ENCODE measurements at places on chromosomes 4 and X.
A peak's percentile ranks its signal among the peaks of the same experiment; 100 is the strongest.

DNA sequence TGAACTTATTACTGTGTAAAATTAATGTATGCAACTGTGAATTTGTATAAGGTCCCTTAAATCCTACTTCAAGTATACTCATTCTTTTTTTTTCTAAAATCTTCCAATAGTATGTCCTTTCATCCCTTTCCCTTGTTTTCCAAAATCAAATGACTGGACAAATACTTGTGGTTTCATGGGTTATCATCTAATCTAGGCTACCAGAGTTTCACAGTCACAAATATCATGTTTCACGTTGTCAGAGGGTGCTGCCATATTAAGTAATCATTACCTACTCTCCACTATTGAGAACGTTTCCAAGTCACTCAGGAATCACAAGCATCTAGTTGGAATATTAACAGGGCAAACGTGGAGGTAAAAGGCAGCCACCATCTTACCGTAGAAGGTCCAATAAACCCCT, 1235.0 kb upstream of the TENM3 start:
- no peak for DNase-seq

DNA sequence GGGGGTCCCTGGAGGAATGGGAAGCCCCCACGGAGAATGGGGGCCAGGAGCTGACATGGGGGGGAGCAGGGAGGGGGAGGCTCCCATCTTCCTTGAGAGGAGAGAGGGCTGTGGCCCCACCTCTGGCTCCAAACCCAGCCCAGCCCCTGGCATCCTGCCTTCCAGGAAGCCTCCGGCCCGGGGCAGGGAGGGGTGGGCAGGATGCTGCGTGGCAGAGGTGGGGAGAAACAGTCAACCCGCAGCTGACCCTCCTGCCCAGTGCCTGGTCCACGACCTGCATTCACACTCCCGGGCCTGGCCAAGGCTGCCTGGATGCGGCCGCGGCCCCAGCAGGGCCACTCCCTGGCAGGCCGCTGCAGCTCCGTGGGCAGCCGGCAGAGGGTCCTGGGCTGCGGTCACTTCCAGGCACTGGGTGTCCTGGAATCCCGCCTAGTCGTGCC, 39.0 kb downstream of the CPLX1 start:
- peak; percentile 65 for DNase-seq

DNA sequence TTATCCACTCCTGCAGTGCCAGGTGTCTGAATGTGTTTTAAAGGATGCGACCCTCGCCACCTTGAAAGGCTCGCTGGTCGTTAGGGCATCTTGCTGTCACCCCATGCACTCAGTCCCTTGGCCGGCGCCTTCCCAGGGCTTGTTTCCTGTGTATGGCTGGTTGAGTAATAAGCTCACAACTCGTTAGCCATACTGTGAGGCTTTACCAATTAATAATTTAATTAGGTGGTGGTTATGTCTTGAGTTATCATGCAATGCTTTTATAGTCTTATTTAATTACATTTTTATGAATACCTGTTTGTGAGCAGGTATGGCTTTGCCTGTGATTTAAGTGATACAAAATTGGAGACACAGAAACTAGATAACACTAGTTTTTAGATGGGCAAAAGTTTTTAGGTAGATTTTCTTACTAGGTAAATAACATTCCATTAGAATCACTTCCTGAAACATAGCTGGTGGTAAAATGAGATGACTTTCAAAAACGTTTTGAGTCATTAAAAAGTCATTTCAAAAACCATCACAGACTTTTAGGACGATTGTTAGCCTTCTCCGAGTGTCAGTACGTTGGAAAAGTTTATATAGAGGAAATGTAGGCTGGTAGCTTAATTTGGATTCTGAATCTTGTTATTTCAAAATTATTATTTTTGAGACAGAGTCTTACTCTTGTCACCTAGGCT, 18.2 kb downstream of the PTTG2 start:
- DNase-seq = no peak

DNA sequence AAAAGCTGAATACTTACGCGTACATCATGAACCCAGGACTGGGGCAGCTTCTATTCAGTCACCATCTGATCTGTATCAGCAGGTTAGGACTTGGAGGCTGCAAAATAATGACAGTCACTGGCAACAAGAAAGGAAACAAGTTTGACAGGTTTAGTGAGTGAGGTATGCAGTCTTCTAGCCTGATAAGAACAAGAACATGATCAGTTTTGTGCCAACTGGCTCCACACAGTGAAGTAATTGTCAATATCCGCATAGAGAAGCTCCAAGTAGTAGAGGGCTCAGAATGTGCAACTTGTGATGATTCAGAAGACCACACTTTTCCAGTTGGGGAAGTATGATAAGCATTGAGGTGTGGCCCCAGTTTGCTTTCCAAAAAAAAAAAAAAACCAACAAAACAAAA, at the start of gene TMPRSS11F:
Gene TMPRSS11F (minus strand): TSS at position 77 of the 400 bp plus-strand sequence. CDS start 49 bp downstream, at position 28.
- DNase-seq = no peak

- no peak for DNase-seq
Observed at GRCh38 chrX:135512508-135513129, 7.8 kb upstream of the INTS6L start.

DNA sequence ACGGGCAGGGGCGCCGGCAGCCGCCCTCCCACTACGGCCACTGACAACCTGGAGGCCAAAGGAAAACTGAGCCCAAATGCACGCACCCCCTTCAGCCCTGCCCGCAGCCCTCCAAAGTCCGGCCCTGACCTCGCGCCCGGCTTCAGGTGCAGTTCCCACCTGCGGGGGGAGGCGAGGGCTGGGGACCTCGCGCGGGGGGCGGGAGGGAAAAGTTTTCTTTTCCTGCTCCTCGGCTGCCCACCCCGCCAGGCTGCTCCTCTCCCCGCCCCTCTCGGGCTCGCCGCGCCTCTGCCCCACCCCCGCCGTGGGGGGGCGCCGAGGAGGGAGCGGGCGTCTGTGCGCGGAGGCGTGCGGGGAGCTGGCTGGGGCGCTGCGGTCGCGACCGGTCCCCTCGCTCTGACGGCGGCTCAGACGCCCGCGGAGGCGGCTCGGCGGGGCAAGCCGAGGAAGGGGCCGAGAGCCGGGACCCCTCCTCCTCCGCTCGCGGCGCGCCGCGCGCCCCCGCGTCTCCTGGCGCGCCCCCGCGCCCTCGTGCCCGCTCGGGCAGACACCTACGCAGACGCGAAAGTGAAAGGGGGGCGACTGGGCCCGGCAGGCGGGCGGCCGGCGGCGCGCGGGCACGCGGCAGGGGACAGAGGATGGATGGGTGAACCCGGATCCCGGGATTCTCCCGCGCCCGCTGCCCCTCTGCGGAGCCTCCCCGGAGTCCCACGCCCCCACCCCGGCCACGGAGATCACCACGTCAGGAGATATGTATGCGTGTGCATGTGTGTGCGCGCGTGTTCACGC, 3.1 kb upstream of the NR3C2 start:
- peak; percentile 78 for DNase-seq

DNA sequence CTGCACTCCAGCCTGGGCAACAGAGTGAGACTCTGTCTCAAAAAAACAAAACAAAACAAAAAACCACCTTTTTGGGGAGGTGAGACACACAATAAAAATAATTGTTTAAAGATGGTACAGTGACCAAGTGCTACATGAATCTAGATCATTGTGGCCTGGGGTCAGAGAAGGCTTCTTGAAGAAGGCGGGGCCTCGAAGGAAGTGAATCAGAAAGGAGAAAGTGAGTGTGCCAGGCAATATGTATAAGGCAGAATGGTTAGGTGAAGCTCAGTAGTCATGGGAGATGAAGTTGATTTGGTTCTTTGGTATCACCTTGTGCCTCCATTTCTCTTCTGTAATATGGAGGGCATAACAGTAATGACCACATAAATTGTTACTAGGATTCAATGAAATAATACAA, 58.9 kb downstream of the DOCK11 start:
- DNase-seq = no peak

- DNase-seq = peak; percentile 38
Observed at GRCh38 chrX:74613370-74614092, 893 bp downstream of the RLIM start.

DNA sequence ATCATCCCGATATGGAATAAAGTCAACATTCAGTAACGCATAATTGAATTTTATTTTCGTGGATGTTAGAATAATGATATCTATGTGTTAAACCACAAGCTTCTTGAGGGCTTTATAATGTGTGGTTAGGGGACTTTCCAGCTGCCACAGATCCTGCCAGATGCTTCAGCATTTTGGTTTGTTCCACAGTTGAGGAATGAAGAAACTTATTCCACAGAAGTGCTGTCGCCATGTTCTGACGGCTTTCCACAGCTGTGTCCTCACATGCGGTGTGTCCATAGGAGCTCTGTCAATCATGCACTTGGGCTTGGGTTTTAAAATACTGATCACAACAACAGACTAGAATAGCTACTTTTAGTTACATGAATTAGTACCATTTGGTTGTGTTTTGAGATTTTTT, 411.9 kb downstream of the TRIML1 start:
- no peak for DNase-seq

DNA sequence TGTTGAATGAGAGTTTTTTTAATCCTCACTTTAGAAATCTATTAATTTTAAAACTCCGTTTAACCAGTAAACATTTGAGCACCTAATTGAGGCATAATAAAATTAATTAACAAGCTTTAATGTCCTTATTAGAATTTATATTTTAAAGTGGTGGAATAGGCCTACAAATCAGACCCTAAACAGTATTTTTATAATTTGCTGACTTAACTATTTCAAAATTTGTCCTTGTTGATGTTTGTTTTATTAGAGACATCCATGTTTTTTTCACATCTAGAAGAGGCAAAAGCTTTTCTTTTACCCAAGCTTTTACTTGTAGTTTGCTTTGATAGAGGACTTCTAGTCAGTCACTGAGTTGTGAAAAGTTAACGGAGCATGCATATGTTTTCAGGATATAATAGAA, 3.8 kb downstream of the SAP30 start:
- DNase-seq = no peak

- DNase-seq = no peak
Observed at GRCh38 chr4:188139671-188140070, 430 bp downstream of the TRIML1 start.

DNA sequence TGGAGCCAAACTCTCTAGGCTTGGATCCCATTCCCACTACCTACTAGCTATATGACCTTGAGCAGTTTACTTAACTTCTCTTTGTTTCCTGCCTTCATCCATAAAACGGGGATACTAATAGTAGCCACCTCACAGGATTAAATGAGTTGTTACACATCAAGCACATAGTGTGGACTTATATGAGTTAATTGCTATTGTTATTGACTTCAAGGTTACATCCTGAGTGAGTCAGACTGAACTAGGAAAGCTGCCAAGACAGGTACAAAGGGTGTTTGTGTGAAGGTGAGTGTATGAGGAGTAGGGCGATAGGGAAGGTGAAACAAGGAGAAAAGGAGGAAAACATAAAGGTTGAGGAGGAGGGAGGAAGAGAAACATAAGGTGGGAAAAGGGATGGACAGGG, 32.2 kb downstream of the TFDP3 start:
- DNase-seq = no peak

- no peak for DNase-seq
Observed at GRCh38 chrX:56031409-56031808, 200.7 kb upstream of the KLF8 start.

- DNase-seq = peak; percentile 2
Observed at GRCh38 chrX:119549327-119550016, 15.7 kb downstream of the STEEP1 start.

- no peak for DNase-seq
Observed at GRCh38 chr4:95170176-95170575, 378.6 kb downstream of the UNC5C start.

DNA sequence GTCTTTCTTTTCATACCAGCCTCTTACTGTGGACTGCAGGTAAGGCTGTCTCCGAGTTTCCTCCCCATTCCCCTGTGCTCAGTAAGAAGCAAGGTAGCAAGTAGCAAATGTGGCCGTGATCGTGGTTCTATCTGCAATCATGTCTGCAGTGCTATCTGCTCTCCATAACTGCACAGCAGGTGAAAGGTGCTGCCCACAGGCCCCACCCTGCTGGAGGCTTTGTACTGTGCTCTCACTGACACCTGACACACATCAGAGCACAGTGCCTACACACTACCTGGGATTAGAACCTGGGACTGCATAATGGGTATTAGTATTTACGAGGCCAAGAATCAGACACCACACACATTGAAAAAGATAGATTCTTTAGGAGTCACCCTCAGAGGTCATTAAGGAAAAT, 15.3 kb downstream of the PGRMC1 start:
- DNase-seq = no peak

DNA sequence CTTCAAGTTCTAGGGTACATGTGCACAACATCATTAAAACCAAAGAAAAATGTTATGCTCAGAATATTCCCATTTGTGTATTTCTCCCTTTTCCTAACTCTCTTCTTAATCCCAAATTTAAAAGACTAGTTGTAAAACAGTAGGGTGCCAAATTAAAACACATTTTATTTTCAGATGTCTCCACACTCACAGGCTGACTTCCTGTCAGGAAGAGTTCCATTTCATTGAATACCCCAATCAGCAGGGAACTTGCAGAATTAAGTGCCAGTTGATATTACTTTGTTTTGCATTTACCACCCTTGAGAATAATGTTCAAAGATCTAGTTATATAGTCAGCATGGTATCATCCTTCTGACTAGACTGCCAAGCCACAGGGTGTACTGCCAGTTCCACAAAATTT, 207.9 kb downstream of the MAB21L2 start:
- DNase-seq = no peak

GRCh38 chrX:44747969-44748368, 95.9 kb upstream of the DUSP21 start:
- DNase-seq = no peak

DNA sequence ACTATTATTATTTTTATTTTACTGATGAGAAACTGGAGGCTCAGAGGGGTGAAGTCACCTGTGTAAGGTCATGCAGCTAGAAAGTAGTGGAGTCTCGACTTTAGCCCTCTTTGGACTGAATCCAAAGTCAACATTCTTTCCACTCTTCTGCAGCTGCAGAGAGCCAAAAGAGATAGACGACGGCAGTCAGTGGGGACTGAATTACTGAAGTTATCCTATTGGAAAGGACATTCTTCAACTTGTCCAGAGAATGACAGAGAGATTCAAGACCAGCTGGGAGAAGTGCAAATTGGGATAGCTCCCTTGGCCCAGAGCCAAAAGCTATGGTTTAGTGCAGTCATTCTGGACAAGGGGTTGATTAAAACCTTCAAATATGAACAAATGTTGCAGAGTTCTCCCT, 42.5 kb downstream of the VGLL1 start:
- DNase-seq = no peak

DNA sequence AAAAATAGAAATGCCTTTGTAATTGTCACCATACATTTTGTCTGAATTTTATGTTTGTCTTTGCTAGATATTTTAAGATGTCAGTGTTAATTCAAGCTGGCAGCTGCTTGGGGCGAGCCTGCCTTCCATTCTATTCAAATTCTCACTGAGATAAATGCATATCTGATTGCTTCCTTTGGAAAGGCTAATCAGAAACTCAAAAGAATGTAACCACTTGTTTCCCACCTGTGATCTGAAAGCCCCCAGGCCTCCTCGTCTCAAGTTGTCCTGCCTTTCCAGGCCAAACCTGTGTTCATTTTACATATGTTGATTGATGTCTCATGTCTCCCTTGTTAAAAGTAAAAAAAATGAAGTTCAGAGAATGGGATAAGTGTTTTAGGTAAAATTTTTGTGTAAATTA, 318.7 kb upstream of the TECRL start:
- peak; percentile 11 for DNase-seq

- no peak for DNase-seq
Observed at GRCh38 chrX:111339212-111339611, 68.9 kb upstream of the CAPN6 start.

Data from retina (tissue), 1 donor.